Fibroblast of lung (primary cell): ENCODE measurements at places on chromosomes 3 and 15. TPM values are rescaled to one million over a fixed set of nuclear protein-coding genes. Genes with fewer than 3 reads are reported as not detected.
A peak's percentile ranks its signal among the peaks of the same experiment; 100 is the strongest.

DNA sequence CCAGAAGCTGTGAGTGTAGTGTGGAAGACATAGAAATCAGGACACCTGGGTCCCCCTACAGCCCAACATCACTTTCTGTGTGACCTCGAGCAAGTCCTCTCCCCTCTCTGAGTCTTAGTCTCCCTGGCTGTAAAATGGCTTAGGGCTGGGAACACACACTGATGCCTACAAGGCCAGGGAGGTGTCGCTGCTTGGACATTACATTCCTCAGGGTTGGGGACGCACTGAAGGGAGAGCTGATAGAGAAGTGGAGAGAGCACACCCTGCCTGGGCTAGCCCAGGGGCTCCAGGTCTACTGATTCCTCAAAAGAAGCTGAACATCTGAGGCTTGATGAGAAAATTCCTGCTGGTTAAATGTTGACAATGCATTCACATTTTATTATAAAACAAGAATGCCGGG lies 6.3 kb upstream of the ALAS1 start:
- DNase-seq, result no peak

The CPA3 gene
- total RNA-seq, result not detected in 2 replicates

GRCh38 chr3:118505784-118506183 lies 528.9 kb downstream of the IGSF11 start:
- no peak for DNase-seq

DNA sequence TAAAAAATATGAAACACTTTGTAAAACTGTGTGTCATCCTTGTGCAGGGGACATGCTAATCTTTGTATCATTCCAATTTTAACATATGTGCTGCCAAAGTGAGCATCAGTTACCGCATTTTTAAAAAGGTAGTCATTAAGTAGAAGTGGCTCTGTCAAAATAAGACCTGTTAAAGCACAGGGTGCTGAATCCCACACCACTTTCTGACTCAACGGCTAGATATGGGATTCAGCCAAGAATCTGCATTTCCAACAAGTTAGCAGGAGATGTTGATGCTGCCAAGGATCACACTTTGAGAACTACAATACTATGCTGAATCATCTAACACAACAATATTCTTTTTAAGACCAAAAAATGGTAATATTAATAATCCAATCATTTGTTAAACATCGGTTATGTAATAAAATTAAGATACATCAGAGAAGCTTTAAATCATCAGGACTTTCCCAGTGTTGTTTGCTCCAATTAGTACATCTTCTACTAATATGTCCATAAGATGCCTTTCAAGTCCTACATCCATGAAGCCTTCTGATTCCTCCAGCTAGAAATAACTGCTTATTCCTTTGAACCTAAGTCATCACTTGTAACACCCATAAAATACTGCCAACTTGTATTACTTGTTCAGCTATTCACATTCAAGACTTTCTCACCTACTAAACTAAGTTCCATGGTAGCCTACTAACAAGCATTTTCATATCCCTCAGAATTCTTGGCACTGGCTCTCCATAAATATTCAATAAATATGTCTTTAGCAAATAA lies 71.1 kb downstream of the TBL1XR1 start:
- peak; percentile 98 for DNase-seq

DNA sequence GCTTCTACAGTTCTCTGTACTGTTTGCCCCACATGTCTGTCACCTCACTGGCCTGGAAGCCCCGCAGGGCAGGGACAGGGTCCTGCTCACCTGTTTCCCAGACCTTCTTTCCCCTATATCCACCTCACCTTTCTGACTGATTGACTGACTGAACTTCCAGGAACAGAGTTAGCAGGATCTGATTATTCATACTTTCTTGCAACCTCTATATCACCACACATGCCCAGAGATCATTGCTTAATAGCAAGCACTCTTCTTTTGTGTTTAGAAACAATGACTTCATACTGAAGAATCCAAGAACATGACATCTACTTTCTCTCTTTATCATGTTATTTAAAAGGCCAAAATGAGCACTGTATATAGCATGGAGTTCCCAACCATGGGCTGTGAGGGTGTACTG lies 18.0 kb upstream of the CLEC3B start:
- peak; percentile 32 for DNase-seq

The DUOX1 gene
- total RNA-seq, result not detected in 2 replicates

GRCh38 chr15:25682340-25682739 lies 180.8 kb downstream of the ATP10A start:
- no peak for DNase-seq

- DNase-seq, result no peak
Measured at GRCh38 chr3:53022647-53023046, 23.2 kb downstream of the SFMBT1 start.

DNA sequence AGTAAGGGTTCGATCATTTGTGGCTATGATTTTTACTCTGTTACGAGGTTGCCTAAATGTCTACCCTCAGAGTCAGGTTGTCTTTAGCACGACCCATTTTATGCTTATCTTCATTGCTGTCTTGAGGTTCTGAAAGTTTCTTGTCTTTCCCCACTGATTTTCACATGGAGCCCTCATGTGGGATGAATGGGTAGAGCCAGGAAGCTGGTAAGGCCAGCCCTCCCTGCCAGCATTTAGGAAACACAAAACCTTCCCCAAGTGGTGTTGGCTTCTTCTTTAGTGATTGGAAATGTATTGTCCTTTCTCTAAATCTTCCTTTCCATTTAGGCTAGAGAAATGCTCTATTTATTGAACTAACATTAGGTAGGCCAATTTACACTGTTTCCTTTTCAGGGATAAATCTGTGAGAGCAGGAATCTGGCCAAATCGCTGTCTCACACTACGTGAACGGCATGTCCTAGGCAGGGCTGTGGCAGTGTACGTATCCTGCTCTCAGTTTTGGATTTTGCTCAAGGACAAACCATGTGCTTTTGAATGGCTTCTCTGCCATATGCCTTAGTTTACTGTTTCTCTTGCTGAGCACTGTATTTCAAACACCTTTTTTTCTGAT lies 43.7 kb downstream of the MYZAP start:
- no peak for DNase-seq

DNA sequence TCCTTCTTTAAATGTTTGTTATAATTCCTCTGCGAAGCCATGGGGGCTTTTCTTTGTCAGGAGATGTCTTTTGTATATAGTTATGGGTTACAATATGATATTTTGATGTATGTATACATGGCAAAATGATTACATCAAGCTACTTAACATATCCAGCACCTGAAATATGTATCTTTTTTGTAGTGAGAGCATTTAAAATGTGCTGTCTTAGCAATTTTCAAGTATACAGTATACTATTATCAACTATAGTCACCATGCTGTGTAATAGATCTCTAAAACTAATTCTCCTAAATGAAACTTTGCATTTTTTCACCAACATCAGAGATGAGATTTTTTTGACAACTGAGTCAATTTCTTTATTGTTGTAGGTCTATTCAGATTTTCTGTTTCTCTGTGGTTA lies 77.2 kb downstream of the STXBP5L start:
- DNase-seq, result no peak

The CACNA2D2 gene
- under 0.01 TPM in 1 of 2 replicates, not detected in the other for total RNA-seq

- DNase-seq, result no peak
Measured at GRCh38 chr3:166879661-166880060, 500.4 kb downstream of the ZBBX start.

DNA sequence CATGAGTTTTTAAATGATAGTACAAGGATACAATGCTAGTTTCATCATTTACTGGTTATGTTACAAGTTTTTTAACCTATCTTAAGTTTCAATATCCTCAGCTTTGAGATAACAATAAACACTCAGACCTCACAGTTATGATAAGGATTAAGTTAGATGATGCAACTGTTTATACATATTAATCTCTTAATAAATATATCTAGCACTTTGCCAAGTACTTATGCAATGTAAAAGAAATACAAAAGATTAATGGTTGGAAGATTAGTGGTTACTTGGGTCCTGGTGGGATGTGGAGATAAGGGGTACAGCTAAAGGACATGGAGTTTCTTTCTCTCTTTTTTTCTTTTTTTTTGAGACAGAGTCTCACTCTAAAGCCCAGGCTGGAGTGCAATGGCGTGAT lies 12.0 kb downstream of the SPPL2A start:
- peak; percentile 39 for DNase-seq

The SNTN gene
- not detected in 2 replicates for total RNA-seq

GRCh38 chr3:117887901-117888300 lies 1146.7 kb downstream of the IGSF11 start:
- DNase-seq, result peak; percentile 49

GRCh38 chr15:47644722-47645121 lies 72.6 kb upstream of the SEMA6D start:
- no peak for DNase-seq

The KBTBD13 gene
- total RNA-seq, result not detected in 2 replicates

DNA sequence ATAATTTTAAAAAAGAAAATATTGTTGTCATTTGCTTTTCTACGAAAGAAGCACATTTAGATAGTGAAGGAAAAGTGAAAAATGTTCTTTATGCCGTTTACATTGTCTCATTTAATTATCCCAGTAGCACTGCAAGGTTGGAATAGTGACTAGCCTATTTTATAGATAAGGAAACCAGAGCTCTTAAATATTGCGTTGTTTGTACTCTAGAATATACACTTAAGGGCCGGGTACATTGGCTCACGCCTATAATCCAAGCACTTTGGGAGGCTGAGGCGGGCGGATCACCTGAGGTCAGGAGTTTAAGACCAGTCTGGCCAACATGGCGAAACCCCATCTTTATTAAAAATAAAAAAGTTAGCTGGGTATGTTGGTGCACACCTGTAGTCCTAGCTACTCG lies 127.5 kb downstream of the FNDC3B start:
- DNase-seq, result no peak

DNA sequence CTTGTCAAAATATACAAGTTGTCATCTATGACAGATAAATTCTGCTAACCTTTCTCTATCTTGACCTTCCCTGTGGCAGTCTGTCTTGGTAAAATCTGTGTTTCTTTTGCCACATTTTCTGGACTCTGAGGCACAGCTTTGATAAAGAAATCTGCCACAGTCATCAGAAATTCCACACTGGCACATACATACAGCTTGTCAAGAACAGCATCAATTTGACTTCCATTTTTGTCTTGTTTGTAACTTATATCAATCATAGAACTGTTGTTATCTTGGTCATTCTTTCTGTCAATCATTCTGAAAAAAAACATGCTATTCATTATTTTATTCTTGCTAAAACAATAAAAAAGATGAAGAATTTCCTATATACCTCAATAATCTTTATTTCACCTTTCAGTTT lies 130.8 kb downstream of the VPS13C start:
- DNase-seq, result no peak

DNA sequence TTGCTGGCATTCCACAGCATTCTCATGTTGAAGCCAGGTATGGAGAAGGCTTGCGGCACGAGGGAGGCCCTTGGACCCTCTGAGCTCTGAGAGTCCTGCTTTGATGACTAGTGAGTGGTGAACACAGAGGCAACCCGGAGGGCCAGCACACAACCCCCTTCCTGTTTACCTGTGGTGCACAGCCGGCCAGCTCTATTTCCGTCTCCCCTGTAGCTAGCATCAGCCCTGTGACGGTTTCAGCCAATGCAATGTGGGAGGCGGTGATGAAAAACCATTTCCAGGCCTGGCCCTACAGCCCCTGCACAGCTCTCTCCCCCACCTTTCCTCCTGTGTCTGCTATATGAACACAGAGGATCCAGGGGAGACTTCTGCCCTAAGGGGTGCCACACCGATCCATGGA lies 76.8 kb upstream of the KLHL25 start:
- no peak for DNase-seq

The GOLGA6L9 gene
- total RNA-seq, result 1.5 TPM in 2 replicates

GRCh38 chr3:186821429-186822387 lies 15.4 kb upstream of the RFC4 start:
- DNase-seq, result peak; percentile 73

- no peak for DNase-seq
Measured at GRCh38 chr3:10964537-10965167, 27.9 kb upstream of the SLC6A1 start.

GRCh38 chr3:89303701-89304100 lies 196.3 kb downstream of the EPHA3 start:
- peak; percentile 77 for DNase-seq

DNA sequence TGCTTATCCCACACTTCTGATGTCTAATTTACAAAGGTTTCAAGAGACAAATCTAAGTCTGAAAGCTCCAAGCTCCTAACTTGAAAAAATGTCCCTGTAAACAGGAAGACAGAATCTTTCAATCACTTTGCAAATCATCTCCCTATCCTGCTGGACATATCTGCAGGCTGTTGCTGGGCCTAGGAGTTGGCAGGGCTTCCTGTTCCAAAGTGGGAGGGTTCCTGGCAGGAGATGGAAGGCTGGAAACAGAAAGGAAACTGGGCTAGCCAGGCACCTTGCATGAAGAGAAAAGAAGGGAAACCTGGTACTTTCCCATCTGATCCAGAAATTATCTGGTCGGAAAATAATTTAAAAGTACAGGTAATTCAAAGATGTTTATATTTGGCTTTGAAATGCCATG lies 227.3 kb upstream of the IL12A start:
- peak; percentile 60 for DNase-seq

The SLTM gene
- total RNA-seq, result 57.0 and 67.2 TPM in 2 replicates

The LARP6 gene
- 72.9 and 108 TPM in 2 replicates for total RNA-seq

DNA sequence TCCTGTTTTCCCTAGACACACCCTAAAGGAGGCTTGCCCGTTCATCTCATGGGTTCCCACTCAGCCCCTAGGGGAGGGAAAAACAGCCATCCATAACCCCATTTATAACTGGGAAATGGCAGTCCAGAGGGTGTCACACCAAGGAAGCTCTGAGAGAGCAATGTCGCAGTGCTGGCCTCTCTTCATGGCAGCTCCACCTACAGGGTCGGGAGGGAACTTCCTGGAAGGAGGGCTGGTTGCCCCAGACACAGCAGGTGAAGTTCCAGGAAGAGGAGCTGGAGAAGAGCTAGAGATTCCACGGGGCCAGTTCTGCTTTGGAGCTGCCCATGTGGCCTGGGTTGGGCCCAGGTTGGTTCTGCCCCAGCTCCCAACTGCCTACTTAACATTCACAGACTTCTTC lies 22.3 kb upstream of the LINGO1 start:
- no peak for DNase-seq

GRCh38 chr3:197363553-197364409 lies 65.4 kb upstream of the DLG1 start:
- no peak for DNase-seq

DNA sequence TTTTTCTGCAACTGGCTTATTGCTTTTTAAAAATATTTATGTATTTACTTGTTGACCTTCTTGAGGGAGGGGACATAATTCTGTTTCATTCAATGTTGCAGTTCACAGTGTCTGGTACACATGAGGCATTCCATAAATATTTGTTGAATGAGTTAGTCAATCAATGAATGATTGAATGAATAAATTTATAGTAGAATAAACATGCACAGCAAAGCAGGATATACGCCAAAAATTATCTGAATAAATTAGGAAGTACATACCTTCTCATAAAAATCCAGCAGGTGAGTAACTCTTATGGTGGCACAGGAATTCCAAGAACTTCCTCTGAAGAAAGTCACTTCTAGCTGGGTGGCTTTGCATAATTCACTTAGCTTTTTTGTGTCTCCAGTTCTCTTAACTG lies 469.4 kb upstream of the ATP11B start:
- DNase-seq, result peak; percentile 52

DNA sequence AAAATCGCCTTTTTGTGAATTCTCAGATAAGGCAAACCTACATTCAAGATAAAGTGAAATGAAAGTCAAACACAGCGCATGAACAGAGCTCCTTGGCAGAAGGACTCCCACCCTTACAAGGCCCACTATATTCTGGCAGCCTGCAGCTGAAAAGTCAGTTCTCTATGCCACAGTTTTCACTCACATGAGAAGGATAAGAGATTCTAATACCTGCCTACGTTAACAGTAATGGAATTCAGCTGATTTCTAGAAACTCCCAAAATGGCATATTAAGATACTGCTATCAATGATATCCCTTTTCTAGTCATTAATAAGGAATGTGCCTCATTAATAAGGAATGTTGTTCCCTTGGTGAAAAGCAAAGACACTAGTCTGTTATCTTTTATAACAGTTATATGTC lies 27.0 kb downstream of the SLC30A4 start:
- no peak for DNase-seq

The SGO1 gene
- 0.26 and 1.8 TPM in 2 replicates for total RNA-seq

The LYZL4 gene
- not detected in 2 replicates for total RNA-seq
